ENCODE measurements at places on chromosomes 7 and 10.

DNA sequence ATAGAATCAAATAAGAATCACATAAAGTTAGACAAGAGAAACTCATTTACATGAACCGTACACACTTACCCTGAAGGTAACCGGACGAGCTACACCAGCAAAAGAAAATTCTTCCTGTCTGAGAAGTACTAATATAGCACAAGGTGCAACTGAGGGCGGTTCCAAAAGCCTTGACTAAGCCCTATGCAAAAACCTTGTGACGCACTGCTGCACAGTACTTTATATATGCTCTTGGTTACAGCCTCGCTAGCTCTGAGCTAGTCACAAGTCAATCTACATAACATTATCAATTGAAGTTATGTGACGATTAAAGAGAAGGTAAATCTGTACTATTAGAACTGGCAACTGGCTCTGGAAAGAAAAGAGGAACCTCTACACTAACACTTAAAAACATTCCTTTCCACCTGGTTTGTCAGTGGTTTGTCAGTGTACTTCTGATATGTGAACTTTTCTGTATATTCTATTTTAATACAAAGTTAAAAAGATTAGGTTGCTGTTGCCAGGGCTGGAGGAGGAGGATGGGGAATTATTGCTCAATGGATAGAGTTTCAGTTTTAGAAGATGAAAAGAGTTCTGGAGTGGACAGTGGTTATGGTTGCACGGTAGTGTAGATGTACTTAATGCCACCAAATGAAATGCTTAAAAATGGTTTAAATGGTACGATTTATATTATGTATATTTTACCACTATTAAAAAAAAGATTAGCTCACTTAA, 21.6 kb downstream of the NT5C3A start:
- H3K4me3 ChIP-seq, result peak overlapping the region; percentile 24
- peaks cover 3% of the 10 kb centered on the region for H3K4me1 ChIP-seq
- H3K27ac ChIP-seq, result peak overlapping the region; percentile 42
- no peaks in the 10 kb centered on the region for H3K27me3 ChIP-seq

DNA sequence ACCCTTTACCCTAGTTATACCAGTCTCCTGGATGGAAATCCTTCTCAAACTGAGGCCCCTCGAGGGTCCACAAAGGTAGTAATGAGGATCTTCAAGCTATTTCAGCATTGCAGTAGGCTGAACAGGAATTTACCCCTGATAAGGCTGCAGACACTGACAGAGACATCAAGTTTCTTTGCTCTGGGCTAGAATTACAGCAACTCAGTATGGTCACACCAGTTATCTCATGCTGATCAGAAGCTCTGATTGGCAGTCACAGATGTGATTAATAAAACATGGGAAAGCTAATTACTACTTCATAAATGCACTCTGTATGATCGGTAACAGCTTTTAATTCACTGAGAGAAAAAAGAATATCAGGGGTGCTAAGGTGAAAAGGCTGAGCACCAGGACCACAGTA, 30.6 kb downstream of the FAM204A start:
- H3K27me3 ChIP-seq, result no peaks in the 10 kb centered on the region
- no peak overlapping the region for H3K4me3 ChIP-seq
- H3K4me1 ChIP-seq, result no peaks in the 10 kb centered on the region
- DNase-seq, result no peak
- no peak overlapping the region for H3K27ac ChIP-seq
- peaks cover 17% of the 10 kb centered on the region for H3K36me3 ChIP-seq

DNA sequence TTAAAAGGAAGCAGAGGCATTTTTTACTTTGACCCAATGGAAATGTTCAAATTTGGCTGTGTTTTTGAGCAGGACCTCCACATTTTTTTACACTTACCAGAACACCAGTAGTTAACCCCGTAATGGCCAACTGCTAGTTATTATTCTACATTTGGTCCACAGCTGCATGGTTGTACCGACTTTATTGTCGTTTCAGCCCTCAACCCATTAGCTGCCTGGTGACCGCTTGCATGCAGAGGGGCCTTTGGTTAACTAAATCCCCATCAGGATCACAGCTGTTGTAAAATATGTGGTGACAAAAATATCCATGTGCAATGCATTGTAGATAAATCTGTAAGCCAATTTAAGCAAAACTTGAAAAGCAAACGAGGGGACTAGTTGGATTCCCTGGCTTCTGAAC, 342.2 kb upstream of the MEOX2 start:
- DNase-seq, result no peak
- no peaks in the 10 kb centered on the region for H3K27me3 ChIP-seq
- H3K4me3 ChIP-seq, result no peak overlapping the region
- no peak overlapping the region for H3K27ac ChIP-seq

GRCh38 chr7:158473221-158473620, 114.4 kb downstream of the PTPRN2 start:
- H3K4me3 ChIP-seq, result no peak overlapping the region
- no peak overlapping the region for H3K27ac ChIP-seq
- DNase-seq, result no peak

GRCh38 chr10:129719889-129720590, 244.0 kb downstream of the EBF3 start:
- no peak overlapping the region for H3K27ac ChIP-seq
- no peaks in the 10 kb centered on the region for H3K36me3 ChIP-seq
- H3K27me3 ChIP-seq, result no peaks in the 10 kb centered on the region

DNA sequence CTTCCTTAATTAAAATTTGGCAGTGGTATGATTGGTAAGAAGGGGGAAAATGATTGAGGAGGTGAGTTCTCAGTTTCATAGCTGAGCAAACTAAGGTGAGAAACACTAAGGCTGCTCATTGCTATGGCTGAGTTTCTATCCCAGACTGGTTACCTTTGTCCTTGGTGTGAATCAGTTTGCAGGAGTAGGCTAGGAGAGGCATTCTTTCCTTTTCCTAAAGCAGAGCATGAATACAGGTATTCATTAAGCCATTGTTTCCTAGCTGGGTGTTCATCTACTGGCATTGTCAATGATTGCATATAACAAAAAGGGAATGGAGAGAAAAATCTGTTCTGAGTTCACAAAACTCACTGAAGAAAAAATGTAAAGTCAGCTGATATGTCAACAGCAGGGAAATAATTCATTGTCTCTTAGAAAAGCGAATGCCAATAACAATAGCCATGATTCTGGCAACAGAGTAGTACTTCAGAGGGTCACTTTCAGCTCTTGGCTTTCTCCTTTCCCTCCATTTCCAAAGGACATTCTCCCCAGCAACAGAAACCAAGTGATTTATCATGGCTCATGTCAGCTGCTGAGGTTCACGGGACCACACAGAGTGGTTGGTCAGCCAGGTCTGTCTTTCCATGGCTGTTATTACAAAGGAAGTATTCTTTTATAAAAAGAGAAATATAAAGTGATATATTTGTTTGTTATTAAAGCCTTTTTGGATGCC, 234.0 kb downstream of the BICC1 start:
- no peak for DNase-seq
- H3K36me3 ChIP-seq, result no peaks in the 10 kb centered on the region
- no peaks in the 10 kb centered on the region for H3K27me3 ChIP-seq
- H3K27ac ChIP-seq, result no peak overlapping the region

DNA sequence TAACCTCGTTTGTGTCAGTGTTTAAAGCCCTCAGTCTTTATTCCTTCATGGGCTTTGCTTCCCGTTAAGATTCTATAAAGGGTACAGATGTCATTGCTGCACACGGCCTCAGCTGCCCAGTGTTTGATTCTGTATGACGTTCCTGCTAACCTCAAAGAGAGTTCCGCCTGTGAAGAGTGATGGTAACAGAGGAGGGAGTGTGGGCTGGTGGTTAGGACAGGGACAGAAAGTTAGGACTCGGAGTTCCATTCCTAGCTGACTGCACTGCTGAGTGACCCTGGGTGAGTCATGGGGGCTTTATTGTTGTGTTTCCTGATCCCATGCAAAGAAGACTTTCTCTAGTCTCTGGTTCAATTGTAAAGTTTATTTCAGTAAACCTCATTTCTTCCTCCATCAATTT, 227.1 kb downstream of the DYNC1I1 start:
- no peaks in the 10 kb centered on the region for H3K36me3 ChIP-seq
- H3K4me3 ChIP-seq, result no peak overlapping the region
- no peak for DNase-seq
- H3K27me3 ChIP-seq, result no peaks in the 10 kb centered on the region

DNA sequence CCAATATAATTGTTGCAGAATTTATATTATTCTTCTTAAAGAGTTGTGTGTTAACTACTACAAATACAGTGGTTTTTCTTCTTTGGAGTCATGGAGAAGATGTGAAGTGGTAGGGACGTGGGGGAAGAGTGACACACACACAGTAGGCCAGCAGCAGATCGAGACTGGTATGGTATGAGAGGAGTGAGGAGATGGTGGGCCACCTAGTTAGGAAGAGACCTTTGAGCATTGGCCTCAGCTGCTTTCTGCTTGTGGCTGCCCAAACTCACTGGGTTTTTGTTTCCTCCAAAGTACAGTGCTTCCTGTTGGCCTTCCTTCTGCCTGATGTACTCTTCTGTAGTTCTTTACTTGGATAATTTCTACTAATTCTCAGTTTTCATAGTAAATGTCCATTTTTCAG, 14.6 kb downstream of the VCL start:
- no peak overlapping the region for H3K27ac ChIP-seq
- no peak overlapping the region for H3K4me3 ChIP-seq
- H3K36me3 ChIP-seq, result no peaks in the 10 kb centered on the region

DNA sequence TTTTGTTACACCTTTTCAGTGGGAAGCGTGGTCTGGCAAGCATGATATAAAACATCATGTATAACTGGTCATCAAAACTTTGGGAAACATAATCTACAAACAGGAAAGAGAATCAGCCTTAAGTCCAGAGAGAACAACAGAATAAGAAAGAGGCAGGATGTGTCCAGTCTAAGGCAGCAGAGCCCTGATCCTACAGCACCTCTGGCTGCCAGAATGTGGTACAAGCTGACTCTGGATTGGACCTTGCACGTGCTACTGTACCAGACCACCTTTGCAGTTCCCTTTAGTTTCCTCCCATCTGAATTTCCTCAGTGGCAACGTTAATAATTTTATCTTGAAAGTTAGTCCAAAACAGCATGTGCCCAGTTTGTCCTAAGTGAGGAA, 824.6 kb upstream of the IGFBP3 start:
- no peaks in the 10 kb centered on the region for H3K27me3 ChIP-seq
- H3K4me3 ChIP-seq, result no peak overlapping the region
- no peak for DNase-seq
- H3K4me1 ChIP-seq, result no peaks in the 10 kb centered on the region

DNA sequence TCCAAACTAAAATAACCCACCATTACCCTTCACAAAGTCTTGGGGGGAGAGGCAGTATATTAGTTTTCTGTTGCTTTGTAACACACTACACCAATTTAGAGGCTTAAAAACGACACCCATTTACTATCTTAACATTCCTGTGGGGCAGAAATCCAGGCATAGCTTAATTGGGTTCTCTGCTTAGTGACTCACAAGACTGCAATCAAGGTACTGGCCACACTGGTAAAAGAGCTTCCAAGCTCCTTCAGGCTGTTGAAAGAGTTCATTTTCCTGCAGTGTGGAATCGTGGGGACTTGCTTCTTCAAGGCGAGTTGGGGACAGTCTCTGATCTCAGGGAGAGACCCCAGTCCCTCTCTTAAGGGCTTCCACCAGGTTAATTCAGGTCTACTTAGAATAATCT, 139.1 kb downstream of the XPNPEP1 start:
- H3K27ac ChIP-seq, result no peak overlapping the region
- H3K4me1 ChIP-seq, result no peaks in the 10 kb centered on the region
- H3K4me3 ChIP-seq, result no peak overlapping the region
- H3K27me3 ChIP-seq, result no peaks in the 10 kb centered on the region
- no peaks in the 10 kb centered on the region for H3K36me3 ChIP-seq

- H3K27me3 ChIP-seq, result no peaks in the 10 kb centered on the region
- no peak overlapping the region for H3K4me3 ChIP-seq
- no peak for DNase-seq
- H3K36me3 ChIP-seq, result no peaks in the 10 kb centered on the region
- peaks cover 13% of the 10 kb centered on the region for H3K4me1 ChIP-seq
These were observed 10.0 kb upstream of the PCGF5 start for GRCh38 chr10:91210435-91210834.

DNA sequence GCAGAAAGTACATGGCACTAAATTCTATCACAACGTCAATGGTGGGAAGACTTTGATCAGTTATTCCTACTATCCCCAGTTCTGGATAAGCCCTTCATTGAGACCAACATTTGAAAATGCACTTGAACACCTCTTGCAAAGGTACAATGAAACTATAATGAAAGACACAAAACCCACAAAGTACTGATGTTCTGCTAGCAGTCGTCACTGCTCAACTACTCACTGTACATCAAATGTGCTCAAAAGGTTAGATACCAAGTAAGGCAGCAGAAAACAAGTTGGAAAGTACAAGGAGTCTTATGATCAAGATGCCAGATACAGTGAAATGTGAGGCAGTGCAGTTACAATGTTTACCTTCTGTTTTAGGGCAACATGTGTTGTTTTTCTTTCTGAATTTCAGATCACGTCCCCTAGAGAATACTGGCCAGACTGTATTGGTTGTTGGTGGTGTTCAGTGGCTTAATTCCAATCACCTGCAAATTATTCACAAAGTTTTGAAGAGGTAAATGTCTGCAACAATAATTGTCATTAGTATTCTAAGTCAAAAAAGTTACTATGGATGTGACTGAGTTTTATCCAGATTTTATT, 62.4 kb upstream of the WNT16 start:
- no peaks in the 10 kb centered on the region for H3K27me3 ChIP-seq
- no peak overlapping the region for H3K27ac ChIP-seq
- no peak for DNase-seq
- no peak overlapping the region for H3K4me3 ChIP-seq

DNA sequence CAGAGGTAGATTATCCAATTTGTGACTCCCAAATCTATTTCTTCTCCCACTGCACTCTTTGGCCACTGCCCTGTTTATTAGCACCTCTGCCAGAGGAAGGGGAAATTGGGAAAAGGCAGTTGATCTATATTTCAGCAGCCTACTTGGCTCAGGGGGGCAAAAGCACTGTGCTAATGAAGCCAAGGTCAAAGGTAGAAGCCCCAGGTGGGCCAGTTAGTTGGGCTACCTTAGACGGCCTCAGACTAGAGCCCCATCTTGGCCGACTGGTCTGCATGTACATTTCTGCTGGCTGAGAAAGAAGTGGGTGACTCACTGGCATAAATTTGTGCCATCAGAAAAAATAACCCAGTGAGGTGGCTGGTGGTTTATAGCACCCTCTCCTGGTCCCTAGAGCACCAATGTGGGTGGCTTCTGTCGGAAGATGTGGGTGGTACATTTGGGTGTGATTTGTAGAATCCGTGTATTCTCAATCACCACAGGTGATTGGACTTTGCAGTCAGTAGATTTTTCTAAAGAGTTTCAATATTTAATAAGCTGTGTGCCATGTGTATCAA, 293.3 kb upstream of the MKI67 start:
- DNase-seq, result no peak
- H3K4me3 ChIP-seq, result no peak overlapping the region
- H3K27me3 ChIP-seq, result no peaks in the 10 kb centered on the region
- no peak overlapping the region for H3K27ac ChIP-seq
- no peaks in the 10 kb centered on the region for H3K4me1 ChIP-seq
- no peaks in the 10 kb centered on the region for H3K36me3 ChIP-seq

DNA sequence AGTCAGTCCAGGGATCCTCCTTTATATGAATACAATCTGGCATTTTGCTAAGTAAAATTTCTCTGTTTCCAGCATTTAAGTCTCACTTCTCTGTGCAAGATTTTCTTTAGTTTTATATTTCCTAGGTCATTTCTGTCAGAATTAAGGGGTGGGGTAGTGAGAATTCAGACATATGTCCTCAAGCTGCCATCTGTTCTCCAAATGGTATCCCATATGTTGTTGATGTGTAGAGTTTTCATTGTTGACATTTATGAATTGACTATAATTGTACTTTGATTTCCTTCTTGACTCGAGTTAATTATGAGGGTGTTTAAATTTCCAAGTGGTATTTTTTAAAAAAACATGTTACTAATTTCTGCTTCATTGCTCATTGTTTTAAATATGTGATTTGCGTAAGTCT, 148.8 kb downstream of the NPSR1 start:
- no peaks in the 10 kb centered on the region for H3K4me1 ChIP-seq
- no peak overlapping the region for H3K4me3 ChIP-seq
- DNase-seq, result no peak
- no peaks in the 10 kb centered on the region for H3K27me3 ChIP-seq

All from thymus (tissue), 14 donors.